Heart right ventricle (tissue), 16 donors: ENCODE measurements at places on chromosomes 12 and 14. TPM values are rescaled to one million over a fixed set of nuclear protein-coding genes. Genes with fewer than 3 reads are reported as not detected.

DNA sequence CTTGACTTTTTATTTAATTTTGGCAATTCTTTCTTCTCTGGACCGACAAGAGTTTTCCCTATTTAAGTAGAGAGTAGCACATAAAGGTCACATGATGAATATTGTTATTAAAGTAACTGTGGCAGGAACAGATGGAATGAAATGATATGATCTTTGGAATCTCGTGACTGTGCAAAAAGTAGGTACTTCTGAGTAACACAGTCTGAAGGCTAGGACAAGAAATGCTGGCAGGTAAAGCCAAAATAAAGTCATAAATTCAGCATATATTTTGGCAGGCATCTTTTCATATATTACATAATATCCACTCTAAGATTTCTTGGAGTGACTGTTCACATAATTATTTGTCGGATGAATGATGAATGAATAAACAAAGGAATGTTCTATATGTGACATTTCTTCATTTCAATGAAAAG is 121.4 kb downstream of the EFCAB11 start:
- H3K36me3 ChIP-seq: no peaks in the 10 kb centered on the region
- H3K4me1 ChIP-seq: no peaks in the 10 kb centered on the region
- no peak overlapping the region for H3K27ac ChIP-seq
- no peaks in the 10 kb centered on the region for H3K27me3 ChIP-seq
- DNase-seq: no peak

The KRT2 gene
- not detected for total RNA-seq

- no peak overlapping the region for H3K27ac ChIP-seq
- no peak overlapping the region for H3K4me3 ChIP-seq
- no peak for DNase-seq
- H3K27me3 ChIP-seq: no peaks in the 10 kb centered on the region
- H3K4me1 ChIP-seq: no peaks in the 10 kb centered on the region
Observed at GRCh38 chr12:58608711-58609110, 311.6 kb downstream of the LRIG3 start.

DNA sequence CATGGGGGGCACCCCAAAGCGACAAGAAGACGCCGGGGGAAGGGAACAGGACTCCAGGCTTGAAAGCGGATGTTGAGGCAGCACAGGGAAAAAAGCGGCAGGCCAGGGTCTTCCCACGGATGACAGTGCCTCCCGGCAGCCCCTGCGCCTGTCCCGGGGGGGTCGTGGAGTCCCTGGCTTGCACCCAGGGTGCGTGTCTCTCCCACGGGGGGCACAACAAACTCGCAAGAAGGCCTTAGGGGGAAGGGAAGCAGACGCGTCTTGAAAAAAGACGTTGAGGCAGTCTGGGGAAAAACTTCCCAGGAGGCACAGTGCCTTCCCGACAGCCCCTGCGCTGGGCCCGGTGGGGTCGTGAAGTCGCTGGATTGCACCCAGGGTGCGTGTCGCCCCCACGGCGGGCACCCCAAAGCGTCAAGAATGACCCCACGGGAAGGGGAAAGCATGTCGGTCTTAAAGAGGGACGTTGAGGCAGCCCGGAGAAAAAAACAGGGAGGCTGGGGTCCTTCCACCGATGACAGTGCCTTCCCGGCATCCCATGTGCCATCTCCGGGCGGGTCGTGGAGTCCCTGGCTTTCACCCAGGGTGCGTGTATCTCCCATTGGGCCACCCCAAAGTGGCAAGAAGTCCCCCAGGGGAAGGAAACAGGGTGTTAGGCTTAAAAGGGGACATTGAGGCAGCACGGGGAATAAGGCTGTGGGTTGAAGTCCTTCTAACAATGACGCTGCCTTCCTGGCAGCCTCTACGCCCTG is 159.9 kb upstream of the ALG10B start:
- no peak for DNase-seq
- H3K4me1 ChIP-seq: no peaks in the 10 kb centered on the region
- H3K36me3 ChIP-seq: no peaks in the 10 kb centered on the region
- H3K4me3 ChIP-seq: no peak overlapping the region
- H3K27ac ChIP-seq: no peak overlapping the region

The FGF6 gene
- total RNA-seq: not detected

GRCh38 chr14:74570696-74571095 is 41.3 kb downstream of the LTBP2 start:
- no peak overlapping the region for H3K4me3 ChIP-seq
- H3K27ac ChIP-seq: peak overlapping the region; percentile 56
- H3K4me1 ChIP-seq: peaks cover 30% of the 10 kb centered on the region
- DNase-seq: no peak
- H3K27me3 ChIP-seq: no peaks in the 10 kb centered on the region

DNA sequence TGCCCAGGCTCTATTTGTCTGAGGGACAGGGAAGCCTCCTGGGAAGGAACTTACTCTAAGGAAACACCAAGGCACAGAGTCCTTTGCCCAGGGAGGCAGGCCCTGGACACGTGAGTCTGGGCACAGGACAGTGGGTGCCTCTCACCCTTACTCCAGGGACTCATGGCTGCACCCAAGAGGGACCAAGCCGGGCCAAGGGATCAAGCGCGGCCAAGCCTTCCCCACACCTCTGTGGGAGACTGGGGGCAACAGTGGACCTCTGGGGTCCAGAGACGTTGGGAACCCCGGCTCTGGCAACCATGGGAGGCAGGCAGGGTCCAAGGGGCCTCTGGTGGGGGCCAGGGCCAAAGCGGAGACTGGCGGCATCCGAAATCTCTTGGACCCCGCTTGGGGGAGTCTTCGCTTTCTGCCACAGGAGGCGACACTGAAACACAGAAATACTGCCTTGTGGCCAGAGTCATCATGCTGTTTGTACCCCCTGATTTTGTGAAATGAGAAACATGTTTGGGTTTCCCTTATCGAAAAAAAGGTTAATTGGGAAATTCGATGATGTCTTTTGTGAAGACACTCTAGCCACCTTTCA is 51.7 kb upstream of the BCL11B start:
- no peak overlapping the region for H3K27ac ChIP-seq
- H3K27me3 ChIP-seq: peaks cover 19% of the 10 kb centered on the region
- no peaks in the 10 kb centered on the region for H3K4me1 ChIP-seq
- no peaks in the 10 kb centered on the region for H3K36me3 ChIP-seq
- no peak overlapping the region for H3K4me3 ChIP-seq
- DNase-seq: no peak

DNA sequence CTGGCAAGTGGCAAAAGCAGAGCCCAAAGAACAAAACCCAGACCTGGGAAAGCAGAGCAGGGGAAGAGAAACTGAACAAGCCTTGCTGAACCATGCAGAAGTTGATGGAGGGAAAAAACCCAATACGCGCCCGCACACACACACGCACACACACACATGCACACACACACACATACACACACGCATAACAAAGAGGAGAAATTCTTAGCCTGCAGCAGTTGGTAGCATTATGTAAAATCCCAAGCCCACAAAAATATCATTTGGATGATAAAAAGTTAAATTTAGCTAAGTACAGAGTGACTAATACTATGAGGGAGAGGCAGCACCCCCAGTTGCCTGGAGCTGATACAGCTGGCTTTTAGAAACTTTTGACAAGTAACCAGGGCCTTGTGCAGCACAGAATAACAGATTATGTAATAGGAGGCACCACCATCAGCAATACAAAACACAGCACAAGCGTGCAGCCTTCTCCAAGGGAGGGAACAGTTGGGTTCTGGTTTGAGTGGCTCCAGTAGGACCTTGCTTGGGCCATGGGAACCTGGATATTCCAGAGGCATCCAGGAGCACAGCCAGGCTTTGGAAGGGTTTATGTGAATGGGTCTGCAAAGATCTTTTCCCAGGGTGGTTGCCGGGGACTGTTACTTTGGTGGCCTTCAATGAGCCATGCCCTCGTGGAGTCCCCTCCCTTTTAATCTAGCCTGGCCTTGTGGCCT is 35.3 kb downstream of the PITPNM2 start:
- H3K4me1 ChIP-seq: peaks cover 68% of the 10 kb centered on the region
- peak overlapping the region; percentile 64 for H3K27ac ChIP-seq
- H3K27me3 ChIP-seq: no peaks in the 10 kb centered on the region
- DNase-seq: no peak

DNA sequence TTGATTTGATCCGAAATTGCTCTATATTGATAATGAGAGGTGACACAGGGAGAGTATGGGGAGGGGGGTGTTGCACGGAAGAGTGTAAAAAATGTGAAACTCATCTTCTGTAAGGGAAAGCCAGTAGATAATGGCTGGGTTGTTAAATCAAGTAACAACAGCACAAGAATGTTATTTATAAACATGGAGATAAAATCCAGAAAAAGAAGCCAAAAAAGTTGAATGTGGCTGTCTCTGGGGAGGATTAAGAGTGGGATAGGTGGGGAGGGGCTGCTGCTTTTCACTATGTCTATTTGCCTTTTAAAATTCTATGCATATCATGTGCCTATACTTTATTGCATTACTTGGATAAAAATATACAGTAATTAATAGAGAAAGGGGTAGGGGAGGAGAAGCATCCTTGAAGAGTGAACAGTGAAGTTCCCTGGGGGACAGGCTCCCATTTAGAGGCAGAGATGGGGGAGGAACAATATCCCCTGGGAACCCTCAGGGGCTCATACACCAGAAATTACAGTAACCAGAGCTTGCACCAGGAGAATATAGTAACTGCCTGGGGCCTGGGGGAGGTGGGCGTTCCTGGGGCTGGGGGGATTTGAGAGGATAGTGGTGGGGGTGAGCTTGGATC is 39.2 kb upstream of the ANKRD9 start:
- H3K4me1 ChIP-seq: peaks cover 18% of the 10 kb centered on the region
- peaks cover 40% of the 10 kb centered on the region for H3K27me3 ChIP-seq
- DNase-seq: no peak
